Memory B cell (primary cell): ENCODE measurements at places on chromosomes 5 and 9.

DNA sequence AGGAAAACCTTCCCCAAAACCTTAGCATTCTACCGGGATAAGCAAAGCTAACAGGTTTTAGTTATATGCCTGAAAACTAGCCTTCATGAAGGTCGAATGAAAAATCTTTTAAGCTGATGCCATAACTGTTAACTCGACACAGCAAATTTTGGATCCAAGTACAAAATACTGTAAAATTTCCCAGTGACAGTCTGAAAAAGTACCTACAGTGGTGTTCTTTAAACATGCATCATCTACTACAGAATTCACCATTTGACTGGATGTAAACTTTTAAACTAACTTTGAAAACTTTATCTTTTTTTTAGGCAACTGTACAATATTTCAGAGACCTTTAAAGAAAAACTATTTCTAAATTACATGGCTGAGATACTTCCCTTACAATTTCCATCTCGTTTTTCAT, 791 bp downstream of the RAPGEF6 start:
- H3K27me3 ChIP-seq: no peaks in the 10 kb centered on the region
- DNase-seq: no peak

DNA sequence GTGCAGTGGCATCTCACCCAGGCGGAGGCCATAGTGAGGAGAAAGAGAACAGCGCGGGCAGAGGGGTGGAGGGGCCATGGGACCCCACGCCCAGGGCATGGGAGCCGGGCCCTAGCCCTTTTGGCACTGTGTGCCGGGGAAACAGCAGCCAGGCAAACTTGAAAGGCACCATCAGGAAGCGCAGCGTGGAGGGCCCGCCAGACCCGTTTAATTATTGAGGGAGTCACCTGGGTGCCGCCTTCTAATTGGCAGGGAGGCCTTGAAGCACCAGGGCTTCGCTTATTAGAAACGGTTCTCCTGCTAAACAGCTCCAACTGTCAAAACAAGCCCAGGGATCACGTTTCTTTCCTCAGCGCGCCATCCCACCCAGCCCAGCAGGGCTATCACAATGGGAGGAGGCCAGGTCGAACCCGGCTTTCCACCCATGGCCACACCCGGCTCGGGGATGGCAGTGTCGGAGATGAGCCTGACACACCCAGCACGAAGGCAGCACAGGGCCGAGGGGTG, 104.6 kb upstream of the SARDH start:
- peak overlapping the region; percentile 47 for H3K27ac ChIP-seq
- no peak for DNase-seq
- peaks cover 10% of the 10 kb centered on the region for H3K36me3 ChIP-seq
- no peaks in the 10 kb centered on the region for H3K27me3 ChIP-seq

DNA sequence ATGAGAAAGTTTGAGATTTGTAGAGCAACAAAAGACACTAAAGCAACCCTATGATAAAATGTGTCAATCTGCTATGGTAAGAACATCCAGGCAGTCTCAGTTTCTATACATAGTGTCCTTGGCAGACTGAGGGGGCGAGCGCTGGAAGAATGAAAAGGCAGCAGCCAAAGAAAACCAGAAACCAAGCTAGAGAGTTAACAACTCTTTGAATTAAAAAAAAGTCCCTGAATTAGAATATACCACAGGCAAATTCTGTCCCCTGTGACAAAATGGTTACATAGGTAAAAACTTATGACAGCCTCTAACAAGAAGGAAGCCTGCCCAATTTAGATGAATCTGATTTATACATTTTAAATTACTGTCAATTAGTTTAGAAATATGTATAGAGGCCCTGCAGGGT, 106.7 kb downstream of the OXCT1 start:
- H3K36me3 ChIP-seq: peaks cover 46% of the 10 kb centered on the region
- no peaks in the 10 kb centered on the region for H3K27me3 ChIP-seq
- H3K27ac ChIP-seq: peak overlapping the region; percentile 50
- H3K4me3 ChIP-seq: no peak overlapping the region
- H3K4me1 ChIP-seq: peaks cover 9% of the 10 kb centered on the region

GRCh38 chr9:138060365-138060764, 182.8 kb downstream of the CACNA1B start:
- no peak for DNase-seq
- H3K4me3 ChIP-seq: no peak overlapping the region
- no peaks in the 10 kb centered on the region for H3K36me3 ChIP-seq
- no peaks in the 10 kb centered on the region for H3K4me1 ChIP-seq
- H3K27ac ChIP-seq: no peak overlapping the region

GRCh38 chr5:172941067-172941516, 18.1 kb upstream of the RPL26L1 start:
- DNase-seq: no peak
- H3K4me3 ChIP-seq: no peak overlapping the region
- no peak overlapping the region for H3K27ac ChIP-seq
- peaks cover 22% of the 10 kb centered on the region for H3K36me3 ChIP-seq
- H3K27me3 ChIP-seq: no peaks in the 10 kb centered on the region
- H3K4me1 ChIP-seq: no peaks in the 10 kb centered on the region

DNA sequence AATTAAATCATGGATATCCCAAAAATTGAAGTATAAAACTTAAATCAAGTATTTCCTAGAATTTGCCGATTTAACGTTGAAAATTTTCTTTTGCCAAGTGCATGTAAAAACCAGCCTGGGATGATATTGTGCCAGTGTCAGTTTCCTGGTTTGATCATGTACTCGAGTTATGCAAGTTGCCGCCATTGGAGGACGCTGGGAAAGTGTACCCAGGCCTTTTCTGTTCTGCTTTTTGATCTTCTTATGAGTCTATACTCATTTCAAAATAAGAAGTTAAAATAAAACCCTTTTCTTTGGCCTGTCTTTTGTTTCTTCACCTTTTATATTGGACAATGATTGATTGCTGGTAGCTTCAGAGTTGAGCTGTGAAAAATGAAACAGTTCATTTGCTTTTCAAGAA, 93.1 kb upstream of the NFIL3 start:
- H3K4me1 ChIP-seq: peaks cover 4% of the 10 kb centered on the region
- H3K36me3 ChIP-seq: no peaks in the 10 kb centered on the region
- DNase-seq: no peak
- peaks cover 19% of the 10 kb centered on the region for H3K27me3 ChIP-seq
- H3K4me3 ChIP-seq: no peak overlapping the region

DNA sequence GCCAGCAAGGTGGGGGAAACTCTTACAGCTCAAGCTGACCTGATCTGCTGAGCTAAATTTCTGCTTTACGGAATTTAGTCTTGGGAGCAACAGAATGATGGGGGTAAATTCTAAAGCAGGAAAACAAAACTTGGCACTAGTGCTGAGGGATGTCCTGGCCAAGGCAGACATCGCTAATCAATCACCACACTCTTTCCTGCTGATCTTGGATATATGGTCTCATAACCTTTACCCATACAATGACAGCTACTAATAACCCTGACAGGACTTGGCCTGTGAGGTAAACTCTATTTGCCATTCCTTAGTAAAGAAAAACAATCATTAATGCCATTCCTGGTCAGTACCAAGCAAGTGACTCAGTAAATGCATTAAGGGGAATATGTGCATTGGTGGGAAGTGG, 51.5 kb downstream of the PPARGC1B start:
- no peak overlapping the region for H3K4me3 ChIP-seq
- peaks cover 10% of the 10 kb centered on the region for H3K36me3 ChIP-seq
- peaks cover 50% of the 10 kb centered on the region for H3K4me1 ChIP-seq
- peak overlapping the region; percentile 95 for H3K27ac ChIP-seq
- DNase-seq: no peak

- H3K4me3 ChIP-seq: no peak overlapping the region
- no peaks in the 10 kb centered on the region for H3K4me1 ChIP-seq
- no peak overlapping the region for H3K27ac ChIP-seq
- H3K36me3 ChIP-seq: no peaks in the 10 kb centered on the region
Measured at GRCh38 chr5:57683036-57683630, 200.5 kb upstream of the ACTBL2 start.

GRCh38 chr9:2198956-2199635, 183.9 kb downstream of the SMARCA2 start:
- no peaks in the 10 kb centered on the region for H3K4me1 ChIP-seq
- no peak for DNase-seq
- H3K27ac ChIP-seq: no peak overlapping the region
- no peak overlapping the region for H3K4me3 ChIP-seq

- H3K4me3 ChIP-seq: no peak overlapping the region
- no peak for DNase-seq
- H3K36me3 ChIP-seq: peaks cover 11% of the 10 kb centered on the region
Measured at GRCh38 chr9:85554349-85554748, 187.4 kb downstream of the AGTPBP1 start.

DNA sequence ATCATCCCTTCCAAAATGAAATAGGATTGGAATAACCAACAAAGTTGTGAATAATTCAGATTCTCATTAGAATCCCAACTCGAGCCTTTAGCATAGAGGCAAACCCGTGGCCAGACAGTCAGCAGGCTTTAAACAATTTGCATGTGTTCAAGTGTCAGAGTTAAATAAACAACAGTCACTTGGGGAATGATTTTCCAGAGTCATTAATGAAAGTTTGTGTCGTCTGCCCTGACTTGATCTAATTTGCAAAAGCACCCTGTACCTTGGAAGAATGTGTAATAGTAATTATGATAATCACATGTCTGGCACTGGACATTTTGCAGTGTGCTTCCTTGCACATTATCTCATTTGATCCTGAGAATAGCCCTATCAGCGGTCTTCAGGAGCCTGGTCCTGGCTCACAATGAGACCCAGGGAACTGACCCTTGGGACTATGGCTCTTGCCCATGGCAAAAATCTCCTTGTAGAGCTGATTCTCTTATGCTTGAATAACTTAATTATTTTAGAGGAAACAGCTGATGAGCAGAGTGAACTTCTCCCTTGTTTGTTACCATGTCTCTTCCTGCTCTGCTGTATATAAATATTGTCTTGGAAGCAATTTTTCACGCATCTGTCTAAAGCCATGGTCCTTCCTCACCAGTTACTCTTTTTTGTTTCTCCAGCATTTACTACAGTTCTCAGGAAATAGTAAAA, 272.7 kb downstream of the NR3C1 start:
- H3K27me3 ChIP-seq: no peaks in the 10 kb centered on the region
- H3K36me3 ChIP-seq: peaks cover 4% of the 10 kb centered on the region
- H3K4me1 ChIP-seq: peaks cover 8% of the 10 kb centered on the region
- no peak for DNase-seq

GRCh38 chr9:135066291-135066690, 21.2 kb upstream of the OLFM1 start:
- DNase-seq: no peak
- H3K36me3 ChIP-seq: peaks cover 3% of the 10 kb centered on the region
- peaks cover 23% of the 10 kb centered on the region for H3K27me3 ChIP-seq
- H3K4me1 ChIP-seq: peaks cover 3% of the 10 kb centered on the region
- H3K27ac ChIP-seq: no peak overlapping the region
- H3K4me3 ChIP-seq: no peak overlapping the region

- H3K4me1 ChIP-seq: peaks cover 20% of the 10 kb centered on the region
- peak overlapping the region; percentile 89 for H3K27ac ChIP-seq
- H3K36me3 ChIP-seq: peaks cover 9% of the 10 kb centered on the region
- no peaks in the 10 kb centered on the region for H3K27me3 ChIP-seq
- DNase-seq: no peak
Measured at GRCh38 chr9:78236551-78236910, 656 bp downstream of the CEP78 start.

GRCh38 chr5:119453040-119453373, 710 bp downstream of the HSD17B4 start:
- peaks cover 12% of the 10 kb centered on the region for H3K4me1 ChIP-seq
- peak overlapping the region; percentile 79 for H3K27ac ChIP-seq
- H3K27me3 ChIP-seq: no peaks in the 10 kb centered on the region
- peak overlapping the region; percentile 92 for H3K4me3 ChIP-seq
- DNase-seq: no peak
- peaks cover 6% of the 10 kb centered on the region for H3K36me3 ChIP-seq

GRCh38 chr5:15690611-15691010, 190.6 kb downstream of the FBXL7 start:
- no peaks in the 10 kb centered on the region for H3K4me1 ChIP-seq
- DNase-seq: no peak
- no peak overlapping the region for H3K4me3 ChIP-seq
- H3K27ac ChIP-seq: no peak overlapping the region

DNA sequence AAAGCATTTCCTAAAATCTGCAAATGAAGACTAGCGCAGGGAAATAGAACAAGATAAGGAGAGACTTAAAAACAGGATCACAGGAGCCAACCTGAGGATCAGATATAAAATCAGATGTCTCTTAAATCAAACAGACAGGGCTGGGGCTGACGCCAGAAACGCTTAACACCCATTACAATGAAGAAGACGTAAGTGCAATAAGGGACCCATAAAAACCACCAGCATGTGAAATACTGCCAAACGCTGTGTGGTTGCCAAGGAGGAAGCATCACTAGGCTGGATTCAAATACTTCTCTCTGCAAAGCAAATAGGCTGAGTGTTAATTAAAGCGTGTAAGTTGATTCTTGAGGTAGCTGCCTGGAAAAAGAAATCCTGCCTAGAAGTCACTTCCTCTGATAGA, 74.4 kb upstream of the ATP10B start:
- no peak for DNase-seq
- no peaks in the 10 kb centered on the region for H3K4me1 ChIP-seq
- peaks cover 2% of the 10 kb centered on the region for H3K27me3 ChIP-seq
- no peak overlapping the region for H3K4me3 ChIP-seq

GRCh38 chr9:115161446-115161845, 43.5 kb upstream of the TNC start:
- no peaks in the 10 kb centered on the region for H3K36me3 ChIP-seq
- H3K27me3 ChIP-seq: no peaks in the 10 kb centered on the region
- no peak overlapping the region for H3K4me3 ChIP-seq
- no peaks in the 10 kb centered on the region for H3K4me1 ChIP-seq
- H3K27ac ChIP-seq: no peak overlapping the region
- DNase-seq: no peak

- peak overlapping the region; percentile 98 for H3K4me3 ChIP-seq
- H3K27ac ChIP-seq: peak overlapping the region; percentile 93
- peaks cover 10% of the 10 kb centered on the region for H3K36me3 ChIP-seq
- DNase-seq: peak; percentile 27
- H3K27me3 ChIP-seq: no peaks in the 10 kb centered on the region
Measured at GRCh38 chr9:110048976-110049698, 158.8 kb downstream of the C9orf152 start.

GRCh38 chr5:34062419-34062818, 19.4 kb upstream of the C1QTNF3 start:
- peaks cover 59% of the 10 kb centered on the region for H3K36me3 ChIP-seq
- H3K27me3 ChIP-seq: no peaks in the 10 kb centered on the region
- no peak overlapping the region for H3K27ac ChIP-seq
- DNase-seq: no peak

DNA sequence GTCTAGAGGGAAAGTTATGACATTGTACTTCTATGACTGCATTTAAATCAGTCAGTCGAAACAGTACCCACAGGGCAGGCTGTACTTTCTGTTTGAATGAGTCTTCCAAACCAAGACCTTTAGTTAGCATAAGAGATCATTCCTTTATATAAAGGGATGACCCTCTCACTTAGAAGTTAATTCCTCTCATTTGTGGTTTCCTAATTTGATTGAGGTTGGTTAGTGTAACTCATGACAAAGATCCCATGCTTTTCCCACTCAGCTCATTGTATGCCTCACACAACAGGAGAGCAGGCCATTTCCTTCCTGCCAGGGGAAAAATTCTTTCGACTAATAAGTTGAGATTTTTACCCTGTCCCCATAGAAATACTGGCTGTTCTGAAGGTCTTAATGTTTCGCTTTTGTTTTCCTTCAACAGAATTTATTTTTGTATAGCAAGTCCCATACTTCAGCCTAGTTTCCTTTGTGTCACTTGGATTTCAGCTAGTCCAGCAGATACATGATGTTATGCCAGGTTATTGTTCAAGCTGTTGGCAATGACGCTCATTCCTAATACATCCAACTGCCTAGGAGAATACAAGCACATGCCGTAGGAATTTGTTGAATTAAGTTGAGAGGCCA, 500.7 kb downstream of the SPATA31D1 start:
- H3K27ac ChIP-seq: no peak overlapping the region
- no peak overlapping the region for H3K4me3 ChIP-seq
- peaks cover 2% of the 10 kb centered on the region for H3K27me3 ChIP-seq

- peak overlapping the region; percentile 39 for H3K4me3 ChIP-seq
- H3K27ac ChIP-seq: peak overlapping the region; percentile 46
- H3K4me1 ChIP-seq: peaks cover 37% of the 10 kb centered on the region
- H3K27me3 ChIP-seq: no peaks in the 10 kb centered on the region
Measured at GRCh38 chr5:157603333-157604190, 28.0 kb upstream of the ADAM19 start.
